ENCODE measurements at places on chromosomes 16 and 17.

DNA sequence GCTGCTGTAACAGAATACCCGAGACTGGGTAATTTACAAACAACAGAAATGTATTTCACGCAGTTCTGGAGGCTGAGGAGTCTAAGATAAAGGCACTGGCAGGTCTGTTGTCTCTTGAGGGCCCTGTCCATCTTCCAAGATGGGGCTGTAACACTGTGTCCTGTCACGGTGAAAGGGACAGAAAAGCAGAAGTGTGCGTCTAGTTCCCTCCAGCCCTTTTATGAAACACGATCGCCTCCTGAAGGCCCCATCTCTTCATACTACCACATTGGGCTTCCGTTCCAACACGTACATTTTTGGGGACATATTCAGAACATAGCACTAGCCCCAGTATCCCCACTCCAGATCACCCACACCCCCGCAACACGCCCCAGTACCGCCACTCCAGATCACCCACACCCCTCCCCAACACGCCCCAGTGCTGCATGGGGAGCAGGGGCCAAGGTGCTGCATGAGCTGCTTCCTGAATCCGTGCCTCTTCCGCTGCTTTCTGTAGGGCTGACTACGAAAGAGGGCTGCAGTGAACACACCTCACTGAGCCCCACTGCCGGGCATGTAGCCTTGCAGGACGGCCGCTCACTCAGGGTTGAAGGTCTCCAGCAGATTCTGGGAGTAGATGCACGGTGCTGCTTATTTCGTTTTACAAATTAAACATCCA, 91.9 kb downstream of the RPTOR start:
- DNase-seq = no peak

GRCh38 chr16:75104836-75105235, 11.7 kb downstream of the LDHD start:
- no peak for DNase-seq

GRCh38 chr17:40230670-40231069, 11.6 kb downstream of the WIPF2 start:
- no peak for DNase-seq

- DNase-seq = no peak
These were observed 33.9 kb downstream of the ERN1 start for GRCh38 chr17:64096037-64096436.

GRCh38 chr17:76179496-76180467, 38.7 kb upstream of the FOXJ1 start:
- peak; percentile 41 for DNase-seq

- no peak for DNase-seq
These were observed 106.3 kb downstream of the CDH11 start for GRCh38 chr16:65015599-65015998.

DNA sequence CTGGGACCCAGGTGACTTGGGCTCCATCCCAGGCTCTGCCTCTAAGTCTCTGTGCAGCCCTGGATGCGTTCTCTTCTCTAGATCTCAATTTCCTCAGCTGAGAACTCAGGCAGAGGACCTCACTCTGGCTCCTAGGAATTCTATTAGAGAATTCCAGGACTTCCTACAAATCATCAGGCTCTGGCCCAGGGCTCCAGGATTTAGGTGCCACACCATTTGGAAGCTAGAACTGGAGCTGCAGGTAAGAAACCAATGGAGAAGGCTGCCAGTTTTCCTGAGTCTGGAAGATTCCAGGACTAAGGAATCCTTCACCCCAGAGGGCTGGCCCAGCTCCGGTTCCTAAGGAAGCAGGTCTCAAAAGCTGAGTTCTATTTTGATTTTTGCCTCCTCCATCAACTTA, 189.8 kb upstream of the CDH5 start:
- no peak for DNase-seq

- no peak for DNase-seq
These were observed 60.2 kb upstream of the ADORA2B start for GRCh38 chr17:15884731-15885130.

DNA sequence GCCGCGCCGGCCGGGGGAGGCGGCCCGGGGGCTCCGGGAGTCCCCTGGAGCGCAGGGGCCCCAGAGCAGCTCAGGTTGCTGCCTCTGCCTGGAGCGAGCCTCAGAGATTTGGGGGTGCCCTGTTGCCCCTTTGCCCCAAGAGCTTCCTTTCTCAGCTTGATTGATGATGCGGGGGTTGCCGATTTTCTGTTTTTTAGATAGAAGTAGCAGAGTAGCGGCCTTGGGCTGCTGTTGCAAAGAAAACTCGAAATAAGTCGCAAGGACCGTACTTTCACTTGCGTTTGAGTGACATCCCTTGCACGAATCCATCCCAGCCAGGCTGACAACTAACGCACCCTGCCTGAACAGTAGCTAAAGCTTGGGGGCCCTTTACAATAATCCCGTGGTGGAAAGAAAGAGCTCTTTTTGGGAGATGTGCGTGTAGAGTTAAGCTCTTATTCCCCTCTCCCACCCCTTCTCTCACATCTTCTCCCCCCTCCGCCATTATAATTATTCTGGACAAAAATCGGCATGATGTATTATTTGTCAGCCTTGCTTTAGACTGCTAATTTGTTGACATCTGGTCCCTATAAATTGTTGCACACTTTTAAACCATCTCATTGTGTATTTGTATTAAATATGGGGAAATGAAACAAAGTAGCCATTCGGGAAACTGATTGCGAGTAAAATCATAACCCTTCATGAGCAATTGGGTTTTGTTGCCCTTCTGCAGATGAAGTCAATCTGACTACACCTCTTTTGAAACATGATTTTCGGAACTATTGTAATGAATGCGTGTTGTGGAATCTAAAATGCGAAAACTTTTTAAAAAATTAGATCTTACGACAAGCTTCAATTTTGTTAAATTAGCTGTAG, 873 bp downstream of the USP10 start:
- DNase-seq = no peak

Measured in K562 (cell line).